ENCODE measurements at places on chromosomes 7 and 10. TPM values are rescaled to one million over a fixed set of nuclear protein-coding genes. Genes with fewer than 3 reads are reported as not detected.

Gene ZNF3
- total RNA-seq, result 39.6 TPM

Gene NHLRC2
- 40.3 TPM for total RNA-seq

Gene TMEM229A
- total RNA-seq, result not detected

GRCh38 chr10:118792526-118792925 lies 37.8 kb upstream of the CACUL1 start:
- no peaks in the 10 kb centered on the region for H3K4me1 ChIP-seq
- peaks cover 11% of the 10 kb centered on the region for H3K27me3 ChIP-seq
- H3K36me3 ChIP-seq, result no peaks in the 10 kb centered on the region
- no peak overlapping the region for H3K27ac ChIP-seq
- no peak for DNase-seq
- H3K4me3 ChIP-seq, result no peak overlapping the region

- H3K4me3 ChIP-seq, result no peak overlapping the region
- H3K4me1 ChIP-seq, result peaks cover 77% of the 10 kb centered on the region
- H3K27me3 ChIP-seq, result no peaks in the 10 kb centered on the region
- no peaks in the 10 kb centered on the region for H3K36me3 ChIP-seq
- peak overlapping the region; percentile 57 for H3K27ac ChIP-seq
- no peak for DNase-seq
Observed at GRCh38 chr10:99976886-99977665, 32.7 kb downstream of the DNMBP start.

GRCh38 chr7:45717537-45718235 lies 143.5 kb downstream of the ADCY1 start:
- H3K4me3 ChIP-seq, result no peak overlapping the region
- H3K4me1 ChIP-seq, result no peaks in the 10 kb centered on the region
- peaks cover 7% of the 10 kb centered on the region for H3K36me3 ChIP-seq
- DNase-seq, result no peak

GRCh38 chr10:36381748-36382147 lies 739.7 kb upstream of the FZD8 start:
- DNase-seq, result no peak
- H3K36me3 ChIP-seq, result no peaks in the 10 kb centered on the region
- no peaks in the 10 kb centered on the region for H3K4me1 ChIP-seq

- no peaks in the 10 kb centered on the region for H3K4me1 ChIP-seq
- no peak overlapping the region for H3K27ac ChIP-seq
Observed at GRCh38 chr10:123496375-123496774, 169.8 kb upstream of the GPR26 start.

DNA sequence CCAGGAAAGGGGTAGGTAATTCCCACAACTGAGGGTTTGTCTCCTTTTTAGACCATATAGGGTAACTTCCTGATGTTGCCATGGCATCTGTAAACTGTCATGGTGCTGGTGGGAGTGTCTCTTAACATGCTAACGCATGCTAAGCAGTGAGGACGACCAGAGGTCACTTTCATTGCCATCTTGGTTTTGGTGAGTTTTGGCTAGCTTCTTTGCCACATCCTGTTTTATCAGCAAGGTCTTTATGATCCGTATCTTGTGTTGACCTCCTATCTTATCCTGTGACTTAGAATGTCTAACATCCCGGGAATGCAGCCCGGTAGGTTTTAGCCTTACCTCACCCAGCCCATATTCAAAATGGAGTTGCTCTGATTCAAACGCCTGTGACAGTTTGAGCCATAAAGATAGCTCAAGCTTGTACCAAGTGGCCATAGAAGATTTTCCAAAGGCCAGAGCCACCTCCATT lies 176.0 kb upstream of the NAMPT start:
- no peak overlapping the region for H3K27ac ChIP-seq
- no peaks in the 10 kb centered on the region for H3K27me3 ChIP-seq
- H3K4me3 ChIP-seq, result no peak overlapping the region
- H3K36me3 ChIP-seq, result no peaks in the 10 kb centered on the region

- H3K4me3 ChIP-seq, result no peak overlapping the region
- no peak overlapping the region for H3K27ac ChIP-seq
- H3K27me3 ChIP-seq, result peaks cover 22% of the 10 kb centered on the region
- H3K36me3 ChIP-seq, result no peaks in the 10 kb centered on the region
- DNase-seq, result no peak
Observed at GRCh38 chr10:78742730-78743615, 325.8 kb upstream of the ZMIZ1 start.

DNA sequence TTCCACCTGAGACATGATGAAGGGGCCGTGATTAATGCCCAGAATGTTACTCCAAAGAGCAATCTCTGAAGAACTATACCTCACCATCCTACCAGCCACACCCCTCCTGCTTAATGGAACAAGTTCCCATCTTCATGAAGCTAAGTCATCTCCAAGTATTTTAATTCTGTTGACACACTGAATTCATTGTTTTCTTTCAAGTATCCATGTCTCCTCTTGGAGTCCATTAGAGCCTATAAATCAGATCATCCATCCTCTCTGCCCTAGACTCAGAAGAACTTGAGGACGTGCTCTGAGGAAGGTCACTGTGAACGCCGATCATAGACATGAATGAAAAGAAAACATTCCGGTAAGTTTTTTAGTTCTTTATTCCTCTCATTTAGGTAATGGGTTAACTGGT lies 126.8 kb downstream of the RSU1 start:
- no peak overlapping the region for H3K4me3 ChIP-seq
- DNase-seq, result no peak
- no peak overlapping the region for H3K27ac ChIP-seq
- peaks cover 40% of the 10 kb centered on the region for H3K36me3 ChIP-seq
- H3K4me1 ChIP-seq, result no peaks in the 10 kb centered on the region

GRCh38 chr10:107072028-107072427 lies 92.5 kb downstream of the SORCS1 start:
- H3K27me3 ChIP-seq, result no peaks in the 10 kb centered on the region
- no peak overlapping the region for H3K4me3 ChIP-seq
- H3K4me1 ChIP-seq, result no peaks in the 10 kb centered on the region
- DNase-seq, result no peak
- no peak overlapping the region for H3K27ac ChIP-seq
- no peaks in the 10 kb centered on the region for H3K36me3 ChIP-seq

Data from activated B cell treated with CpG ODN at 0.5 μM for 24 hours (primary cell).